RCC 7860 (cell line): ENCODE measurements at places on chromosomes 6 and 20.

DNA sequence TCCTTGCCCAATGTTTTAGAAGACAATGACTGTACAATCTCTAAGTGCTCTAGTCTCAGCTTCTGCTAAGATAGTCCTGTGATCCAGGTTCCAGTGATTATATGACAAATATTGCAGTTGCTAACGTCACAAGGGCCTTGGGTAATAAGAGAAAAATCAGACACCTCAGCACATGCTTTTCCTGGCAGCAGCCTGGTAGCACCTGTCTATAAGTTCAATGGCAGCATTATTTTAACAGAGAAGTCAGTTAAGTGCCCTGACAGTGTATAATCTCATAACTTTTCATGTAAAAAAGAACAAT is 121.3 kb upstream of the BCLAF1 start:
- DNase-seq, result no peak

DNA sequence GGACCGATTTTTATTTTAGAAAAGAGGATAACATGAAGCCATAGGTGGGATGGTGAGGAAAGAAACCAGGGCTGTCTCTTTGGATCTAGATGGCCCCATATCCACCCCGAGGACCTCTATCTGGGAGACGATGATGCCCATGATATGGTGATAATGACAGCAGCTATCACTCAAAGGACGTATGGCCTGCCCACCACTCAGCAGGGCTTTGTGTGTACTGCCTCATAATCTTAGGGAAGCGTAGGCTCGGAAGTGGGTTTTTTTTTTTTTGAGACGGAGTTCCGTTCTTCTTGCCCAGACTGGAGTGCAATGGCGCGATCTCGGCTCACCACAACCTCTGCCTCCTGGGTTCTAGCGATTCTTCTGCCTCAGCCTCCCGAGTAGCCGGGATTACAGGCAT is 8.2 kb upstream of the TAF8 start:
- DNase-seq, result no peak

- peak; percentile 67 for DNase-seq
These were observed 61.6 kb upstream of the CEP85L start for GRCh38 chr6:118712969-118713368.

GRCh38 chr6:130366107-130367005 is 539 bp downstream of the TMEM200A start:
- no peak for DNase-seq

DNA sequence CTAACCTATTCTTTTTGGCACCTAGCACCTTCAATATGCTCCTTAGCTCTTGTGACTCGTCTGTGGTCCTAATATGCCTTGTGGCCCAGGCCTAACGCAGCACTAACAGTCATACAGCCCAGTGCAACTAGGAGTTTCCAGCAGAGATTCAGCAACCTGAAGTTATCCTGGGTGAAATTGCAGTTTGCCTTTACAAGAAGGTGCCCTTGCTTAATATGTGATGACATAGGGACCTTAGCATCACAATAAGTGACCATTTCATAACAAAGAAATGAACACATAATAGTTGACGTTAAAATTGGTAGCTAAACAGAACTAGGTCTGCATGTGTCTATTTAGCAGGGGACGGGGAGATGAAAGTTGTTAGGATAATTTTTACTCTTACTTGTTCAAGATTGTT is 10.1 kb downstream of the FIG4 start:
- DNase-seq, result no peak

DNA sequence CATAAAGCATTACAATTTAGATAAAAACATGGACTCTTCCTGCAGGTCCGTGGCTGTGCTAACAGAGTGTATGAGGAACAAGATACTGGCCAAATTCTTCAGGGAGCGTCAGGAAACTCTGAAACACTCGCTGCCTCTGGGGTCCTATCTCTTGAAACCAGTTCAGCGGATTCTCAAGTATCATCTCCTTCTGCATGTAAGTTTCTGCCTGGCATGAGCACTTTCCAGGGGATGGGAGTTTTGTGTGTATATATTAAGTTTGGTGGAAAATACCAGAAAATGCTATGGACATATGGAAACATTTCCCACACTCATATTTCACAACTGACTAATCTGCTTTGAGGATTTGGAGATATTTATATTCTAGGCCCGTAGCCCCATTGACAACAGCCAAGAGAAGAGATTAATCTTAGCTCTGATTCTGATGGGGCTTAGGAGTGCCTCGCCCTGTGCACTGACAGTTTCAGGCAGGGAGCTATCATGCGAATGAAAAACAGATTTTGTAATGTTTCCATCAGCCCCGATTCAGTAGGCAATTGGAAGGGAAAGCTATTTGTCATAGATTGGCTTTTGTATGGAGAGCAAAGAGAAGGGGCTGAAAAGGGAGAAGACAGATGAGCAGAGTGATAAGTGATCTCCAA is 64.7 kb upstream of the MTHFD1L start:
- no peak for DNase-seq

- no peak for DNase-seq
These were observed 11.5 kb upstream of the TMEM244 start for GRCh38 chr6:129872586-129872985.

DNA sequence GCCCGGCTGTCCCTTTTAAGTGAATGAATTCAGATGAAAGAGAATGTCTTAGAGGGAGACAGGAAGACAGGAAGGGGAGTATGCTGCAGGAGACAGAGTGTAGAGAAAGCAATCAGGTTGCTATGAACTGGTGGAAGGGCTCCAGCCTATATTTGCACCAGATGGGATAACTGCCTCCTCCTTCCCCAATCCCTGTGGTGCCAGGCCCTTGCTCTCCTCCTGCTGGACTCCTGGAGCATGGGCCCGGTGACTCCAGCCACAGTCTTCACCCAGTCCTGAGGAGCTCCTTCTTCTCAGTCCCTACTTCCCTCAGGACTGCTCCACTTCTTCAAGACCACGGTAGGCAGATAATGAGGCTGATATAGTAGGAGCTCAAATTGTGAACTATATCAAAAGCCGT is 91.8 kb downstream of the TMEM200A start:
- no peak for DNase-seq

- DNase-seq, result no peak
These were observed 95.9 kb upstream of the PMEPA1 start for GRCh38 chr20:57805747-57806146.

DNA sequence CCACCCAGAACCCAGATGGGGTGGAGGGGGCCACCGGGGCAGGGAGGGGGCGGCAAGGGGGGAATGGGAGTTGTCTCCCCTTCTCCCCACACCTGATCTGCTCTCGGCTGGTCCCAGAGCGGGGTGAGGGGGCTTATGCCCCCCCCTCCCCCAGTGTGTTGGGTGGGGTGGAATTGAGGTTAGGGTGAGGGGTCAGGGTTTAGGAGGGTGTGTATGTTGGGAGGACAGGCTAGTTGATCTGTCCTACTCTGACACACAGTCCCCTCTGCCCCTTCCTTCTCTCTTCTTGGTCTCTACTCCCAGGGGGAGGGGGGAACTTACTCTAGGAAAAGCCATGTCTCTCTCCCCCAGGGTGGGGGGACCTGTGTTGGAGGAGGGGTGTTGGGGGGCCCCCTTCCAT is 1.9 kb upstream of the ZBTB9 start:
- no peak for DNase-seq

DNA sequence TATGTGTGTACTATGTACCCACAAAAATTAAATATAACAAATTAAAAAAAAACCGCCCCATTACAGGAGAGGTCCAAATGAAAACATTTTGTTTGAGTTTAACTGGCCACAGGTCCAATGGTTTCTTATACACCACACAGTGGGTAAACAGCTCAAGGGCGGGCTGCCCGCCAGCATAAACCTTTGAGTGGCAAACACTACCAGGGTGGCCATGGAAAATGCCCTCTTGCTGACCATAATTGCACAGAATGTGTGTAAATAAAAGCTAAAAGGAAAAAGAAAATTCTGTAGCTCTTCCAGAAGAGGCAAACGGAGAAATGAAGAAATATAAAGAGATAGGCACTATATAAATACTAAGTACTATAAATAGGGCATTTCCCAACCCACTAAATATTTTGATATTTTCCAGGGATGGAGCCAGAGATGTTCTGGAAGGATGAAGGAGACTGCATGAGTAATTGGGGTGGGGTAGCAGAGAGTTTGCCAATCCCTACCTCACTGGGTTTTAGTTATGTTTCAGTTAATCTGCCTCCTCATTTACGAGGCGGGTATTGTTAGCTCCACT is 1.1 kb upstream of the CDC5L start:
- no peak for DNase-seq

GRCh38 chr6:2688401-2689064 is 62.2 kb downstream of the MYLK4 start:
- peak; percentile 85 for DNase-seq

- DNase-seq, result no peak
These were observed 109.9 kb downstream of the PSMB1 start for GRCh38 chr6:170443151-170443662.

DNA sequence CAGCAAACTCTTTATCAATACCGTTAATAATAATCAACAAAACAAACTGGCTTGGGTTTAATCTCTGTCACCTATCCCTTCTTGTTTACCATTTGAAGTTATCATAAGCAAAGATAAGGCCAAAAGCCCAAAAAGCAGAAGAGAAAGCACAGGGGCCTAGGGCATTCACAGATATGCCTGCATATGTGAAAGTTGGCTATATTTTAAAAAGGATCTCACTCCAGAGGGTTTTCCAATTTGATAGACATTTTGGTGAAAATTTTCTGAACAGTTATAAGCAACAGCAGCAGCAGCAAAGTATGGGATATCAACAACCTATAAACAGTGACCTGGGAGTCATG is 101.1 kb downstream of the ATXN1 start:
- DNase-seq, result no peak

DNA sequence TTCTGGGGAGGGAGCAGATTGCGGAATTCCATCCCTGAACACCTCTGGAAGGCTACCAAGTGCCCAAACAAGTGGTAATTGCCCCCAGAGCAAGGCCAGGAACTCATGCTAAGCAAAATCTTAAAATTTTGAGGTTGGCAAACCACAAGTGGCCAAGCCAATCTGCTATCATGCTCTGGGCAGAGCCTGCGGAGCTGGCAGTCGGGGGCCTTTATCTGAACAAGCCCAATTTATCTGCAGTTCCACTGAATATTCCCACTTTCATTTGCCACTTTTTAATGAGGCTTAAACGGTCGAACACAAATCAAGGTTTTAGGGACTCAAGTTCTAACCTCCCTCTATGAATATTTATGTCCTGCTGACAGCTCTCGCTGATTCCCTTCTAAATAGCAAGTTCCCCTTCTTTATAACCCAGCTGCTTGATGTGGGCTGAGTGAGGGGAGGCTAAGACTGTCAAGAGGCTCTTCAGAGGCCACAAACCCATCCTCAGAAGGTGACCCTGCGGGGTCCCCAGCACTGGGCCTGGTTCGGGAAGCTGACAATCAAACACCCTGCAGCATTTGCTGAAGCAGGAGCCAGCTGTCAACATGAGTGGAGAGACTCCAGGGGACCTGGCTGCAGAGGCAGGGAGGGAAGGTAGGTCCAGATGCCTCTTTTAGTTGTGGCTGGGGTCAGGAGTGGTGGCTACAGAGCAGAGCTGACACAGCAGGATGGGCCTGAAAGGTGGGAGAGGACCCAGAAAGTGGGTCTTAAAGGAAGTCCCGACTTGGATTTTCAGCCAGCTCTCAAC is 11.9 kb downstream of the CCDC167 start:
- DNase-seq, result no peak

GRCh38 chr20:4084096-4084495 is 68.7 kb upstream of the RNF24 start:
- no peak for DNase-seq

DNA sequence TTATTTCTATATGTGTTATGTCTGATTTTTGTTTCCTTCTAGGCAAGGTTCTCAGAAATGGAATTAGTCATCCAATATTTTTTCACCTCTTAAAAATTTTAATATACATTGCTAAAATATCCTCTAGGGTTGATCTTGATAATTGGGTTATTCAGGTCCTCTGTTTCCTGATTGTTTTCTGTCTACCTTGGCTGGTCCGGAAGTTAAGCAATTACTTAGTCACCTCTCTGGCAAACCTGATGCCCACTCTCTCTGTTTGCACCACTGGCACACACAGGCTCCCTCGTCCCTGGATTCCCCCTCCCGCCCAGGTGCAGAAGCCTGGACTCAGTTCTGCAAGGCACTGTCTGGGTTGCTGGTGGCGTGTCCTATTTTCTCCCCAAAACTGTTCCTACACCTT is 27.7 kb downstream of the CST9L start:
- DNase-seq, result no peak

GRCh38 chr20:16364320-16364687 is 208.9 kb downstream of the KIF16B start:
- no peak for DNase-seq

DNA sequence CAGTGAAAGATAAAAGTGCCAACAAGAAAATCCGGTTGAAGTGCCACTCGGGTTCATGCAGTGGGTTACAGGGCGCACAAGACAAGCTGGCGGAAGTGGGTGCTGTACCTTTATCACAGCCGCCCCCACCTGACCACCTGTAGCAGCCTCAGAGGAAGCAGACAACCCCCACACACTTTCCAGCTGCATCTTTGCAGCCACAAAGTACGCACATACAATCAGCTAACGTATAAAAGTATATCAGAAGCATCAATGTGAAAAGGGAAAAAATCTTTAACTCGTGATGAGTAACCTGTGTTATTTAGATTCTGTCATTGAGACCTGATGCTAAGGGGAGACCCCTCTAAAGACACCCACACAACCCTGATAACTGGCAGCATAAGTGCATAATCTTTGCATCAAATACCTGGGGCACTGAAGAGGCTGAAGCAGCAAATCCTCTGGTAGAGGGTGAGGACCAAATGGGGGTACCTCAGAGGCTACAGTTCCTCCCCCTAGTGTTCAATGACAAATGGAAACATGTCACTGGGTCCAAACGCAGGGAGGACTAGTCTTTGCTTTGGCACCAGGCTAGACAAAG is 22.1 kb downstream of the BACH2 start:
- no peak for DNase-seq

DNA sequence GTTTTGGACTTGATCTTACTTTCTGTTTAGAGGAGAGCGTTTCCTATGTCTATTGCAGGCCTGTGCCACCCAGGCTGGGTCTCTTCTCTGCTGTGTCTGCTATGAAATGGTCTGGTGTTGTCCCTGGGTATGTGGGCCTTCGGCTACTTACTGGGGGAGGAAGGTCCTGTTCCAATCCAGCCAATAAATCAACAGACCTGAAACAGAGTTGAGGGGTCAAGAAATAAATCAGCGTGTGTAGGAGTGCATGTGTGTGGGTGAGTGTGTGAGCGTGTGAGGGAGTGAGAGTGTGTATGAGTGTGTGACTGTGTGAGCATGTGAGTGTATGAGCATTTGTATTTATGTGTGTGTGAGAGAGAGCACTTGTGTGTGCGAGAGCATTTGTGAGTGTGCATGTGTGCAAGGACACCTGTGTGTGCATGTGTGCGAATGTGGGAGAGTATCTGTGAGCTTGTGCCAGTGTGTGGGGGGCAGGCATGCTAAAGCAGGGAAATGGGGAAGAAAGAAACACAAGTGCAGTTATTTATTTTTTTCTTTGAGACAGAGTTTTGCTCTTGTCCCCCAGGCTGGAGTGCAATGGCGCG is 86.3 kb upstream of the PMEPA1 start:
- DNase-seq, result peak; percentile 25

DNA sequence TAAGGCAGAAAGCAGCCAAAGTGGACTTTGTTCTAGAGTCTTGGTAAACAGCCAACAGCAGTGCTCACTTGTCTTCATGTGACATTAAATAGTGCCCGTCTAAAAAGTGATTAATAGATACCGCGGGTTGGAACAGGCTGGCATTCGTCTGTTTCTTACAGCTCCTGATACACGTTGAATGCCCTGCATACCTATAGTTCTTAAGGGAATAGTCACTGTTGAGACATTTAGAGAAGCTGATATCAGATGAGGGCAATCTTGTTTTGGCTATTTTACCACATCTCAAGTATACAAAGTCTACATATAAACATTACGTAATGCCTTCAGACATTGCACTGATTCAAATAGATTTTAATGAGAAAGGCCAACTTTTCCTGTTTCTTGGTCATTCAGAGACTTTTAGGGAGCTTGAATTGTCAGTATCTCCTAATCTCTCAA is 374.9 kb upstream of the FLRT3 start:
- peak; percentile 62 for DNase-seq
